ENCODE measurements at places on chromosomes 7 and 10.

GRCh38 chr7:14233076-14233867 is 243.8 kb upstream of the ETV1 start:
- DNase-seq = no peak

- no peak for DNase-seq
Observed at GRCh38 chr10:14309593-14309992, 21.1 kb downstream of the FRMD4A start.

GRCh38 chr7:44246396-44247113 is 45.8 kb downstream of the YKT6 start:
- no peak for DNase-seq

GRCh38 chr10:119245272-119245671 is 37.9 kb downstream of the GRK5 start:
- no peak for DNase-seq

GRCh38 chr7:44306606-44307005 is 18.8 kb downstream of the CAMK2B start:
- no peak for DNase-seq

DNA sequence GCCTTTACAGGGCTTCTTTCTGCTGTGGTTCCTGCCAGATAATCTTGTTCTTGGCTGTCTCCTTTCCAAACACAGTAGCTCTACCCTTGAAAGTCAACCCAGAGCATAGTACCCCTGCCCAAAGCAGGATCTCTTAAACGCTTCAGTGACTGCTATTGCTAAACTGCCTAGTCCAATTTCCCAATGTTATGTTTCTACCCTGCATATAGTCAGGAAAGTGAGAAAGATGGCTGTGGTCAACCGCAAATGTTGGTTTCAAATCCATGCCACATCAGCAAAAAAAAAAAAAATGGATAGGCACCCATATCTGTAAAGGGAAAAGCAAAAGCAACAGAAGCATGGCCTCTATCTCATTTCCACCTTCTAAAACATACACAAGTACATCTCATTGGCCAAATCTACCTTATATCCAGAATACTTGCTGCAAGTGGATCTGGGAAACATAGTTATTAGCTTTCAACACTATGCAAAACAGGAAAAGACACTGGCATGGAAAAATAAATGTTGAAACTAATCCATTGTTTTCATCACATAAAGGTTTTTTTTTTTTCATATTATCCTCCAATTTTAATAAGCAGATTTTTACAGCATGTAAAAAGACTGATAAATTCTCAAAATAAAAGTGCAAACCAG is 59.8 kb downstream of the DNAJC1 start:
- DNase-seq = no peak

DNA sequence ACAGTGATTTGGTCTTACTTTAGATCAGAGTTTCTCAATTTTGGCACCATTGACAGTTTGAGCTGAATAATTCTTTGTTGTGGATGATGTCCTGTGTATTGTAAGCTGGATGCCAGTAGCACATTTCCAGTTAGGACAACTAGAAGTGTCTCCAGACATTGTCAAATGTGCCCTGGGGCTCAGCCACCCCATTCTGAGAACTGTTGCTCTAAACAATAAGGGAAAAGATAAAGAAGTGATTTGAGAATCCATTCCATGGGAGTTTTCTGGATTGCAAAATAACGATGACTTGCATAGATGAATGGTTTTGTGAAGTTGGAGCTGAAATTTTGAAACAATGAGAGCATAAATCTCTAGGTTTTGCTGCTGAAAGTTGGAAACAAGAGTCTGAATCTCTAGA is 44.6 kb downstream of the NUP205 start:
- DNase-seq = no peak

DNA sequence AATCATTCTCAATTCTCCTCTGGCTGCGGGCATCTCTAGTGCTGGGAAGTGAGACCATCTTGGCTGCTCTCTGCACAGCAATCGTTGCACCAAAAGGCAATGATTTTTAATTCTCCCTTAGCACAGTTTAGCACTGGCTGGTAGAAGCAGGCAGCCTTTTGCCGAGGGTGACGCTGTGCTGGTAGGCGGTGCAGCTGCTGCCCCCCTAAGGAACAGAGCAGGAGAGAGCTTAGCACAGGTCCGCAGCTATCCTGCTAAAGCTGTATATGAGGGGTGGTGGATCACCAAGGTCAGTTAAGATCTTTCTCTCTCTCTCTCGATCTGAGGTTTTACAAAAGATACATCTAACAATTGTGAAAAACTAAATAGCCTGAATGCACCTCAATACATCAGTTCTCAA is 390.1 kb downstream of the GATA3 start:
- peak; percentile 22 for DNase-seq

DNA sequence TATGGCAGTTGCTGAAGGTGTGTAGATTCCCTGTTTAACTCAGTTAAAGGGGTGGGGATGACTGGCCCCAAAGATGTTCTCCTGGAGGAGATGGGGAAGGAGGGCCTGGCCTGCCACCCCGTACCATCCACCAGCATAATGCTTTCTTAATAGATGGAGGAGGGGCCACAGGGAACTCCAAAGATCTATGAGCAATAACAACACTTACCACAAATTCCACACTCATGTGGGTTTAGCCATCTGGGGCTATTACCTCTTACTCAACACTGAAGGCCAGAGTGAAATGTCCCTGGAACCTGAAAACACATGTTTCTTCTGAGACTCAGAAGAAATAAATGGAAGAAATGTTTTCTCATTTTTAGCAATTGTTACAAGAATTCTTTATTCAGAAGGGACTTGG is 259.0 kb downstream of the CXCL12 start:
- no peak for DNase-seq

DNA sequence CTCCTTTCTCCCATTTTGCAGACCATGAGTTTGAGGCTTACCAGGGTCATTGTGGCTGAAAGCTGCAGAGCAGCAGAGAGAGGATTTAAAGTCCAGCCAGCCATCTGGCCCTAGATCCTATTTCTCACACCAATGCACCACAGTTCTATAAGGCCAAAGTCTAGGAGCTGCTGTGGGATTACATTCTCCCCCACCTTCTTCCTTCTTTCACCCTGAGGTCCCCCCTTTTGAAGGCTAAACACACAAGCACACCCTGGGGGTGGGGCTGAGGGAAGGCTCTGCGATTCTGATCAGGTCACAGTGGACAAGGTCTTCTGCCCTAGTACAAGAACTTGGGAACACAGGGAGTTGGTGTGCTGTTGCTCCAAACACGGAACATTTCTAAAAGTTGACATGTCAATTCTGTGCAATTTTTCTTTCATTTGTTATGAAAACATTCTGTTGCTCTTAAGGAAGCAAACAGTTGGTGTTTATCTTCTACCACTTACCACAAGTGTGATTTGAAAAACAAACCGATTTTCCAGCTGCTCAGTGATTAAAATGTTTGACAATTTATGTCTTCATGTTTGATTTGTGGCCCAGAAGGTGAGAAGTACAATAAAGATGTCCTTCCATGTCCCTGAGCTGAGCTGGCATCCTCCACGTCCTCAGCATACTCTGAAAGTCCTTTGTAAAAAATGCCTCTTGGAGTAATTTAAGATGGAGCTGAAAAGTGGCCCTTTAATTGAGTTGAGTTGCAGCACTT is 271.6 kb upstream of the PPP2R2D start:
- DNase-seq = no peak

- no peak for DNase-seq
Observed at GRCh38 chr7:146486519-146486918, 369.9 kb downstream of the CNTNAP2 start.

GRCh38 chr7:154950960-154951359 is 52.0 kb downstream of the PAXIP1 start:
- DNase-seq = no peak

DNA sequence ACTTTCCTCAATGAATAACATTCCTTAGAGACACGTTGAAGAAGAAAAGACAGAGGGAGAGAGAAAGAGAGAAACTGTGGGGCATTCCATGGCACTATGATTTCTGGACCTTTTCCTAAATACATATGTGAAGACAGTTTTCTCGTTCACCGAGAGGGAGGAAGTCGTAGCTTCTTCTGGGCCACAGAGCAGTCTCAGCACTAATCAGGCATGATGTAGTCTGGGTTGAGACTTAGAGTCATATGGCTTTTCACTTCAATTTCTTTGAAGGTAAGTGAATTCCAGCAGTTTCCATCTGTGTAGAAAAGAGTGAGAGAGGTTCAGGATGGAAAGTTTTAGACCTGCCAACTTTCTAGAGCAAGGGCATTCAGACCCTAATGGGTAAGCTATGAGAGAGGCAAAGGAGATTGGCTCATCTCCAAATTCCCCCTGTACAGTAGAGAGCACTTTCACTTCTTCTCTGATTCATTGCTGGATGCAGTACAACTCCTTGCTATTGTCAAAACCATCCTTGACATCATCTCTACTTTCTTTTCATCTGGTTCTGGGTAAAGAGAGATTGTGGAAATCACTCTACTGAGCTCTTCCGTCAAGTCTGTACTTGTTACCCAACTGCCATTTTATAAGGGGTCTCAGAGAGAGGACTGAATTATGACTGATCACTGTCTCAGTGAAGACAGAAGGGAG is 31.5 kb upstream of the OR9A4 start:
- DNase-seq = no peak

DNA sequence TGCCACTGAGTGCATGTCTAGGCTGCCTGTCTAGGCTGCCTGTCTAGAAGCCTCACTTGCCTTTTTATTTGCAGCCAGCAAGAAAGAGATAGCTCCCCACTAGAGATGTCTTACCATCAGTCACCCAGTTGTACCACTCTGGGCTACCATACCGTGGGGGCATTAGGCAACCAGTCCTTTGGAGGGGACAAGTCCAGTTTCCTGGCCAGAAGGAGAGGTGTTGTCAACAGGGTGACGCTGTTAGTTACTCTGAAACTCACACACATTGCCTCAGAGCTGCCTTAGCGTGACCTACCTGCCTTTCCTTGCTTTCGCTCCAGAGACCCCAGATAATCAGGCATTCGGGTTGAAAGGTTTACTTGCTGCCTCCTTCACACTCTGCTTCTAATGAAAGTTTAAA is 155.4 kb downstream of the CELF2 start:
- no peak for DNase-seq

DNA sequence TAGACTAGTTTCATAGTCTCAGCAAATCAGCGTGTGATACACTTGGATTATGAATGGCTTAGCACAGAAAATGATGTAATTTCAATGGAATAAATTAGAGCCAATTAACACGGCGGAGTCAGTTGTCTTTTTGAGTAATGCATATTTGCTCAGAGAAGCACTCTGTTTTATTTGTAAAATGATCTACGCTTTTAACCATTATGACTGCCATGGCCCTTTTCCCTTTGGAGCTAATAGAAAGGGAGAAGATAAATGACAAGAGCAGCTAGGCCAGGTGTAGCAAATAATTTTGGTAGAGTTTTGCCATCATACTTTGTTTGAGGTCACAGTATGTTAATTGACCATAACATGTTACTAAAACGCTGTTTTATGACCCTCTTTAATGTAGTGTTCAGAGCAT is 86.8 kb downstream of the GPR158 start:
- DNase-seq = no peak

DNA sequence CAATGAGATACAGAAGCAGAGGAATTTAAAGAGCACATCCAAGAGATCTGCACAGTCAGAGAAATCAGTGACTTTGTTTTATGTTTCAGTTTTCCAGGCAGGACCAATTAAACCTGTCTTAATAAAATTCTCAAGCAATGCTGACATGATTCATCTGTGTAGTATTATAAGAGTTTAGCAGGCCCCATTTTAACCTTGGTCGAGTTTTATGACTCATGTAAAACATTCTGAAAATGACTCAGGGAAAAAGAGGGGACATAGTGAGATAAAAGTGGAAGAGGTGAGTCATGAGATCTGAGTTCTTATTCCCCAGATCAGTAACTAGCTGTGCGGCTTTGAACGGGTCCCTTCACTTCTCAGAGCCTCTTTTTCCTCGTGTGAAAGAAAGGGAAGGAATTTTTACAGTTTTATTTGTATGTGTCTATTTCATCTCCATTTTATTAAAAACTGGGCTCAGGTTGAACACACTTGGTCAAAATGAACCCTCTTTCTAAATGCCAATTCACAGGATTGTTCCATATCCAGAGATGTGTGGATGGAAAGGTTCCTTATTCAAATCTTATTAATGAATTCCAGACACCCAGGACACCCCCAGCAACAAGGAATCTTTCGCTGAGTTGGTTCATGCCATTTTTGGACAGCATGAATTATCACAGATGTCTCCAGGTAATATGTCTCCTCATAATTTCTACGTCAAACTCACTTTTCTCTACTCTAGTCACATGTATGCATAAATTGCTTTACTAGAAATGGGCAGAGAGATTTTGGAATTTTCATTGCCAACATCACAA is 143.2 kb downstream of the JAZF1 start:
- DNase-seq = no peak

- DNase-seq = no peak
Observed at GRCh38 chr10:129418496-129419225, 48.4 kb upstream of the MGMT start.

DNA sequence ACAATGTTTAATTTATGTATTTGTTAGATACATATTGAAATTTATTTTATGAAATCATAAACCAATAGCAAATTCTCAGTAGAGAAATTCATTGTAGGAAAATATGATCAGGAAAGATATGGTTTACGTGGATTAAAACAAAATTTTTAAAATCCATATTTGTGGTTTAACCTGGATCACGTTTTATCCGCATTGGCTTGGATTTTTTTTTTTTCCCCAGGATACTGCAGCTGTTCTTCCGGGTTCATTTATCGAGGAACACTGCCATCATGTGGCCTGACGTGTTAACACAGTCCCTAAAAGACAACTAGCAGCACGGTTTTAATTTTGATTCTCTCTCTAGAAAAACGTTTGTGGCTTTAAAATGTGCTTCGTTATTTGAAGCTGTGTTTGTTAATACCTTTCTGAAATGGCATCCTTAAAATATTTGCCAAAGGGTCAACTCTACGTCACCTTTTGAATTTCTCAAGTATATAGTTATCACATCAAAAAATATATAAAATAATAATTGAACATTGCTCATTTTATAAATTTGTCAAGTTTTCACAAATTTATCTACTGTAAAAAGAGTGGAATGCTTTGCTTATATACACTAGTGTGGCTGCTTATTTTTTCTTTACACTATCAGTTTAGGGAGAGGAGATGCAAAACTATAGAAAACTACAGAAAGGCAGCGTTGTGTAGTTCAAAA is 8.7 kb upstream of the ASB4 start:
- DNase-seq = peak; percentile 24

GRCh38 chr7:151736403-151736909 is 140.5 kb downstream of the PRKAG2 start:
- no peak for DNase-seq

GRCh38 chr10:21624951-21625350 is 90.9 kb downstream of the MLLT10 start:
- no peak for DNase-seq

- DNase-seq = no peak
Observed at GRCh38 chr10:94199565-94199964, 163.2 kb downstream of the NOC3L start.
